ENCODE measurements at places on chromosomes 2 and 18.

- DNase-seq = no peak
Measured at GRCh38 chr18:3852321-3852720, 402.3 kb downstream of the TGIF1 start.

- no peak for DNase-seq
Measured at GRCh38 chr2:200625958-200626363, 40.1 kb downstream of the AOX1 start.

DNA sequence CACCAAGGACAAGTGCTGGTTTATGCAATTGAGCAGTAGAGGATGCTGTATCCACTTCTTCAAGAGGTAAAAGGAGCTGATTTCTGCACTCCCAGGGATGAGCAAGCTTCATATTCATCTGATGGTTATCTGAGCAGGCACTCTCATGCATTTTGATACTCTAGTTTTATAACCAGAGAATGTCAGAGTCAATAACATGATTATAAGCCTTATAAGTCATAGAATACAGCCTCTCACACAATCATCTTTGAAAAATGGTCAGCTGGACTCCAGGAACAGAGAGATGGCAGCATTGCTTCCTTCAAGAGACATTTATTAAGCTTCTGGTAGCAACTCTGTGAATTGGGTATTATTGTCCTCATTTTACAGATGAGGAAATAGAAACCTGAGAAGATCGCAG, 167.1 kb downstream of the SLC8A1 start:
- DNase-seq = no peak

DNA sequence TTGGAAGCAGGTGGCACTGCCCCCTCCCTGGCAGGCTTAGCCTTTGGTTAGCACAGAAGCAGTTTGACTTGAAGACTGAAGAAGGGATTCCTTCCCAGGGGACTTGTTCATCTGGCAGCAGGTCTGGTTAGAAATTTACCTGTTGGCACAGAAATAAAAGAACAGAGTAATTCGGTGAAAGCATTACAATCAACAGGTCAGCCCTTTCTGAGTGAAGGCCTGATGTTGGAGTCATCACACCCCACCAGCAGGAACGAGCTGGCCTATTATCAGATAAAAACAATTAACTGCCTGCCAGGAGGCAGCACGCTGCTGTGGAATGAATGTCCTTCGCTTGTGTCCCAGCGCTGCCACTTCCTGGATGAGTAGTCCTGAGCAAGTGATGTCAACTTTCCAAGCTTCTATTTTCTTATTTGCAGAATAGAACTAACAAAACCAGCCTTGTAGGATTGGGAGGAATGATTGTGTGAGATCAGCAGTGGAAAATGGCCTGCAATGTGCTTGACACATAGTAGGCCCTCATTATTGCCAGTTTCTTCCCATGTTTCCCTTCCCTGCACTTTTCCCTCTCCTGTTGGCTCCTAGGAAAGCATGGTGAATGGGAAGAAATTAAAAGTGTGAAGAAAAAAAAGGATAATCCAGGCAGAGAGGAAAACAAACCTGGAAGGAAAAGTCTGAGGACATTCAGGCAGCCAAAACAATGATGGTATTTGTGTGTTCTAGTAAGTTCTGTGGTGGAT, 29.0 kb downstream of the LGALSL start:
- DNase-seq = no peak
